ENCODE measurements at places on chromosomes 6 and 20.

DNA sequence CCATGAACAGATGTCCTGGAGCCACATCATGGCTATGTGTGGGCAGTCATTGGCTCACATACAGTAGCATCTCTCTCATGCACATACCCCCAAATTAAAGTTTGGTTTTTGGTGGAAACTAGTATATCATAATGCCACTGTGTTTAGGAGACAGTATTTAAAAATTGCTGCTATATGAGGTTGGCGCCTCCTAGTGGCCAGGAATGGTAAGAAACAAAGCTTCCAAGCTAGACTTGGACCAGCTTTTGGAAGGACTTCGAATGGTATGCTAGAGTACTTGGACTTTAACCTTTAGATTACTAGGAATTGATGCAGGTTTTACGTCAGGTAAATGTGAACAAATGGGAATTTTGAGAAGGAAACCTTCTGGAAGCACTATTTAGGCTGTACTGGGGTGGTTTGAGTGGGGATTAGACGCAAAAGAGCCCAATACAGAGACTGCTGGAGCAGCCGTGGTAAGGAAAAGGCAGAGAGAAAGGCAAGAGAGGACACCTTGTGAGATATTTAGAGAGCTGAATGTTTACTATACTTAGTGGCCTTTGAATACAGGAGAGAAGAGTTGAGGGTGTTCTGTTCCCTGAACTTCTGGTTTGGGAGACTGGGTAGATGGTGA, 23.8 kb downstream of the PRSS35 start:
- no peak for DNase-seq

GRCh38 chr6:14787677-14788076, 458.2 kb upstream of the JARID2 start:
- no peak for DNase-seq

- DNase-seq, result no peak
Measured at GRCh38 chr6:121794630-121795029, 359.2 kb downstream of the GJA1 start.

DNA sequence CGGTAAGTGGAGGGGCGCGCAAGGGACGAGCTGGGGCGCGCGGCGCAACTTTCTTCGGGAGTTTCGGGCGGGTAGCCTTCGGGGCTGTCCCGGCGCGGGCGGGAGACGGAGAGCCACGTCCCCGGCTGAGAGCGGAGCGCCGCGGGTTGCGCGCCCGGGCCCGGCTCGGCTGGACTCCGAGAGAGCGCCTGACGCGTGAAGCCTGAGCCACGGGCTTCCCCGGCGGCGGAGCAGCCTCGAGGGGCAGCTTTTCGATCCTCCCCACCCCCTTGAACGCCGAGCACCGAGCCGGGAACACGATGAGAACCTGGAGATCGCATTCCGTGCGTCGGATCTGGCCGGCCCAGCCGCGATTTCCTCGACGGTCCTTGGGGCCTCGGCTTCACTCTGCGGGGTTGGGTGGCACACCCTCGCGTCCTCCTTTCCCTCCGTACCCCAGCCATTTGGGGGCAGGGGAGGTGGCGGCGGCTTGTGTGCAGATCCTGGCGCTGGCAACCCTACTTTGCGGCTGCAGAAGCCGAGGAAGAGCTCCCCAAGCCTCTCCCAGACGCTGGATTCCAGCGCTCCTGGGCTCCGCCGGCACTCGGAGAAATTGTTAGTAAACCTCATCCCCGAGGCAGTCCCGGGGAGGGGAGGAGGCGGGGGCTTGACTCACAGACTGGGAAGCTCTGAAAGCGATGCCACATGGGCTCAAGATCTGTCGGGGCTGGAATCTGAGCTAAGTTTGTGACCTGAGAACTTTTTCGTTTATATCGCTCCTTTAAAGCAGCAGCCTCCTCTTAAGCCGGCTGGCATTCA, 572 bp downstream of the DSE start:
- peak; percentile 74 for DNase-seq

DNA sequence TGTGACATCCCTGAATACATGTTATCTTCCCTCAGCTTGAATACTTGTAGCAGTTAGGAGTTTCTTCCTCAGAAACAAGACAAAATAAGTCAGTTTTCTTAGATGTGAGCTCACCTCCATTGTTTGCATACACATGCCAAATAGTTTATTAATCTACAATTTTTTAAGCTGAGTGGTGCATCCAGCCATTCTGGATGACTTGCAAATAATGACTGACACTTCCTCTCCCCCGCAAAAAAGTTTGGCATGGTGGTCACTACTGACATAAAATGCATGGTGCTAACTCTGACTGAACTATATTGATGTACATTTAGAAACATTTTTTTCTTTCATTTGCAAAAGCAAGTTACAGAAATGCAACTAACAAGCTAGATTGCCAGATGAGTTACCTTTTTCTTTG, 55.5 kb downstream of the CYB5R4 start:
- no peak for DNase-seq

DNA sequence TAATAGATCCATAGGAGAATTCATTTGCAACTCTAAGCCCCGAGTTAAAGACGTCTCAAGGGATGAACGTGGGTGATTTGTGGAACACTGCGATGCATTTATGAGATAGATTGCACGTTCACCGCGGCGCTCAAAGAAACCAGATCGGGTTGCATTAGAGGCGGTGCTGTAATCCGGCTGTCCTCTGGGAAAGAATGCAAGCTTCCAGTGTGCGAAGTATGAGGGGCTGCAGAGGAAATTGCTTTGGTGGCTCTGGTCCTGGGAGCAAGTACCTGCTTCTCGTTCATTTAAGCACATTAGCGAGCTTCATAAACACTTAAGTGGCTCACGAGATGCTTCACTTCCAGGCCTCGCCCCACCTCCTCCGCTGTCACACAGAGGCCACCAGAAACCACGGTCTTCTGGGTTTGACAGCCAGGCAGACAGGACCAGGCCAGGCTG, 182.3 kb downstream of the CDH4 start:
- DNase-seq, result no peak

DNA sequence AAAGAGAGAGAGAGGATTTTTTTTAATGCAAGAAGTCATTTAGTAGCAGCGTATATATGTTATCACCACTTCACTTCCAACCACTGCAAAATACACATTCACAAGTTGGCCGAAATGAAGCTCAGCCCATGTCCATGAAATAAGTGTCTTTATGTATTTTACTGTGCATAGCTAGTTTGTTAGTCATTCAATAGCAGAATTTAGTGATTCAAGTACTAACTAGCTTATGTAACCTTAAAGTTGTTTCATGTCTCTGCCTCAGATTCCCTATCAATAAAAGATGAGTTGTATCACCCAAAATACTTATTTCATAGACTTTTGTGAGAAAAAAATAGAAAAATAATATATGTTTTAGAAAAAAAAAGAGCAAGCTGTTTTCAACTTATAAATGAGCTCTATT, 153.7 kb upstream of the PRDM1 start:
- DNase-seq, result no peak

GRCh38 chr20:23039136-23039875, 4.2 kb downstream of the SSTR4 start:
- no peak for DNase-seq

- no peak for DNase-seq
Measured at GRCh38 chr6:140071601-140072062, 697.2 kb upstream of the CITED2 start.

DNA sequence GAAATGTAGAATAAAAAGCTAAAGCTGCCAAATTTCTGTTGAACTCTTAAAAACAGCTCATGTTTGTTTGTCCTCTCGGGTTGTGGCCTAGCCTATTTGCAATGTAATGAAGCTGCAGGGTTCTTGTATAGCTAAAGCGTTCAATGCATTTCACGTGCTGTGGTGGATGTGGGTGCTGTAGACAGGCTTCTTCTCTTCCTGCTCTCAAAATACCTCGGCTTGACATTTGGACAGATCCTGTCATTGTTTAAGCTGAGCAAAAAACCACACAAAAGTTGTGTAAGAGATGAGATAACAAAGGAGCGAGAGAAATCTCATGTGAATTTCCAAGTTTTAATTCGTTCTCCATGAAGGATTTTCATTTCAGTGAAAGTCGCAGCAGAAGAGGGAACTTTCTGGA, 196.3 kb upstream of the UST start:
- DNase-seq, result no peak

DNA sequence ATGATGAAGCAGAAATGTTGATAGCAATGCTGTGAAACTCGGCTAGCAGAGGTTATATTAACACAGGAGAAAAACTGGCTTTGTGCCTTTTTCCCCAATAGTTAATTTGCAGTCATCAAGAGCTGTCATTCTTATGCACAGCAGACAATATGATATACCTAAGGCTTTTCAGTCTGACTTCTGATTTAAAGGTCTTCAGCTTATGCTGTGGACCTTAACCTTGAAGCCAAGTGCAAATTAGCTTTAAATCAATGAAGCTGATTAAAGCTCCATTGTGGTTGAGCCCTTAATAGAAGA, 171.6 kb upstream of the ID4 start:
- DNase-seq, result no peak

DNA sequence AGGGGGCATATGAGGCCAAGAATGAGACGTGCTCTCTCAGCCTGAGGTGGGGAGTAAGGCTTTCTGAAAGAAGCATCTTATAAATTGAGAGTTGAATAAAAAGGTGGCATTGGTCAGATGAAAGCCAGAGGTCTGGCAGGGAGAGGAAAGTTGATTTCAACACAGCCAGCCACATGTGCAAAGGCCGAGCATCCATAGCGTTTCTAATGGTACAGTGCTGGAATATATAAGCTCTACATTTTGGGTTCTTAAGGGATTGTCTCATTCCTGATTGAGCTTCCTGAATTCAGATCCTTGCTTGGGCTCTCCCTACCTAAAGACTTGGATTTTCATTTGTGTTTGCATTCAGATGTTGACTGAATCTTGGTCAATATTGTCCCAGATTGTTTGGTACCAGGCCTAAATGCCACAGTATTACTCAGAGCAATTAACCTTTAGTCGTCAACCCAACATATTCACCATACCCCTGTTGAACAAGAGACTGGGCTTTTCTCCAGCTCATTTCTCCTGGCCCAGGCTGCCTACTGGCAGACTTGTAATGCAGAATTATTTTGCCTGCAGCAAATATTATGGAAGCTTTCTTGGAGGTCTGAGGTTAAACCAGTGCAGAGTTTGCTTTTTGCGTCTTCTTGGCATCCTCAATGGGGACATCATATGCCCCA, 14.5 kb upstream of the BCAS1 start:
- no peak for DNase-seq

DNA sequence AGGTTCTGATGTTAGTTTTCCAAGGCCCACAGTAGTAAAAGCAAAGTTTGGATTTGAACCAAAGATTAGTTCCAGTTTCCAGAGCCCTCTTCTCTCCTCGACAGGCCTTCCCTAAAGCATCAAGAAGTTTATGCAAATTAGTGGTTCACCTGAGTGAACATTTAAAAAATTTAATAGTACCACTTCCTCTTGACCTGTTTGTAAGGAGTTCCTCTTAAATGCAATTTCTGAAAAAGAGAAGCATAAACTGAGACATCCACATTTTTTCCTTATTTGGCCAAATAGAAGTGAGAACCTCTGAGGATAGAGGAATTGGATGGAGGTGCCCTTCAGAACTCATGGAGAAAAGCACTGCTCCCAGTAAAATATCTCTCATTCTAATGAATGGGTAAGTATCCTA, 1.2 kb upstream of the DSE start:
- DNase-seq, result no peak

- DNase-seq, result no peak
Measured at GRCh38 chr20:38723848-38724625, at the start of gene SLC32A1. SLC32A1 (plus strand) TSS chr20:38724486; CDS start chr20:38724725, 239 bp downstream.

- no peak for DNase-seq
Measured at GRCh38 chr20:3583765-3584164, 79.4 kb downstream of the GFRA4 start.

DNA sequence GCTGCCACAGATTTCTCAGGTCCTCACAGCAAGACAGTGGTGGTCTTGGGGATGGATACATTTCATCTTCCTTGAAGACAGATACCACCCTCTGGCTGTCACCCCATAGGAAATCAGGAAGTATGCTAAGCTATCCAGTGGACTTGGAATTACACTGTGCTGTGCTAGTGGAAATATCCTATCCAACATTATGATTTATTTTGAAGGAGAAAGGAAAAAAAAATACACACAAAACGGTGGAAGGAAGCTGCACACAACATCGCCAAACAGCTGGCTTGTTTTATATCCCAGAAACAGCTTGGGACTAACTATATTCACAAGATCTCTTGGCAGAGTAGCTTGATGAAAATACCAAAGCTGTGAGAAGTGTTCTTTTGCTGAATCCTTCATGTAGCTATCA, 257.6 kb downstream of the LAMA2 start:
- no peak for DNase-seq

GRCh38 chr6:47209632-47210031, 100.1 kb downstream of the TNFRSF21 start:
- no peak for DNase-seq

DNA sequence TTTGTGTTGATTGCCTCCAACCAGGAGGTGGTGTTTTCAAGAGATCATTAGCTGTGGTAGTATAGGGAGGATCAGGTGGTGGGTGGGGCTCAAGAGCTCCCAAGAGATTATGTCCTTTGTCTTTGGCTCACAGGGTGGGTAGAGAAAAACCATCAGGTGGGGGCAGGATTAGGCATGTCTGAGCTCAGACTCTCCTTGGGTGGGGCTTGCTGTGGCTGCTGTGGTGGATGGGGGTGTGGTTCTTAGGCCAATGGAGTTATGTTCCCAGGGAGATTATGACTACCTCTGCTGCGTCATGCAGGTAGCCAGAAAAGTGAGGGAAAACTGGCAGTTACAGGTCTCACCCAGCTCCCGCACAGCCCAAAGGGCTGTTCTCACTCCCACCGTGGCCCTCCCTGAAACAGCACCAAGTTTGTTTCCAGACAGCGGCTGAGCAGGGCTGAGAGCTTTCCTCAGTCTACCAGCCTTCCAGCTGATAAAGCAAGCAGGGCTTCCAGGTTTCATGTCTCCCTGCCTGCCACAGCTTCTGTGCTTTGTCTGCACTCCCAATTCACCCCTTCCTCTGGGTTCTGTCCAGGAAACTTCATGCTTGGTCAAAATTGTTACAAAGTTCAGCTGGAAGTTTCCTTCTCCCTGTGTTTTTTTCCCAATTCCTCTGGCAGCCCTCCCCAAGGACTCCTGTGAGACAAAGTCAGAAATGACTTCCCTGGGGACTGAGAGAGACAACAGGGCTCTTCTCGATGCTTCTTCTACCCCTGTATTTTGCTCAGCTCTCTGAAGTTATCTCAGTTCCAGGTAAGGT, 481.1 kb upstream of the MAN1A1 start:
- DNase-seq, result no peak

DNA sequence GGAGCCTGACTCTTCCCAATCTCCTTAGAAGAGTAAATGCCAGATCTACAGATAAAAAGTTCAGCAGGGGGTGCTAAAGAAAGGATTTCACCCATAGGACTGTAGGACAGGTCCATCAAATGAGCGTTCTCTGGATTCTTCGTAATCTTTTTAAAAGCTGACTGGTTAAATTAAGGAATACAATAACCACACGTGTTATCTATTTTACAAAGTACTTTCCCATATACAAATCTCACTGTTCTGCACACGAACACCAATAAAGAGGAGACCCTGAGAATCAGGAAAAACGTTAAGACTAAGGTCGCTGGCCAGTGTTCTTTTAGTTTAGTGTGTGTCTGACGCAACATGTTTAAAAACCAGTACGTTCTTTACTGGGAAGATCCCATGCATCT, 542 bp downstream of the TUBE1 start:
- no peak for DNase-seq

GRCh38 chr6:15522427-15522826, 140.4 kb downstream of the DTNBP1 start:
- DNase-seq, result peak; percentile 30
